ENCODE measurements at places on chromosomes 3 and 15.

DNA sequence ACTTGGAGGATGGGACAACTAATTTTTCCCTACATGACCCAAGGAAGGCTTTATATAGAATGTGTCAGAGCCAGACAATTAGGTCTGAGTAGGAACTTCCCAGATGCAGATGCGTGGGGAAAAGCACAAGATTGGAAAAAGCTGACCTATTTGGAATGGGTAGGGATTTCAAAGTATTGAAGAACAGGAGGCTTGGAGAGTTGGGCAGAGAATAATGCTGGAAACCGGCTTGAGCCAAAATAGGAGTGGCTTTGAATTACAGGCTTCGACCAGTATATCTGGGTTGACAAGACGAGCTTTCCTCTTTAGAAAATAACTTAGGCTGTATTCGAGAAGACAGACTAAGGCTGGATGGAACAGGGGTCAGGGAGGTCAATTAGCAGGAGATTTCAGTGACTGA, 181.1 kb downstream of the GBE1 start:
- DNase-seq, result peak; percentile 12

DNA sequence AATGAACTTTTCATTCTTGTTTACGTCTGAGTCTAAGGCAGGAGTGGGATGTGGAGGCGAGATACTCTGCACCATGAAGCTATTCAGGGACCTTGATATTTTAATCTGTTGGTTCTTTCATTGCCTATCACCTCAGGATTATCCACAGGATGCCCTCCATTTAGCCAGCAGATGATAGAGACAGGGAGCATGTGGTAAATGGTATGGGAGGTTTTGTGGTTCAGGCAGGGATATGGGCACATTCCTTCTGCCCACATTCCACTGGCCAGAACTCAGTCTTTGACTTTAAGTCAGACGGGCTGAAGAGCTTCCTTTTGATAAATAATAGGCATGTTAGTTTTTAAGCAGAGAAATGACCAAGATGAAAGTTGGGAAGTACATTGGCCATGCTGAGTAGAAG, 548.0 kb upstream of the CCDC54 start:
- no peak for DNase-seq

DNA sequence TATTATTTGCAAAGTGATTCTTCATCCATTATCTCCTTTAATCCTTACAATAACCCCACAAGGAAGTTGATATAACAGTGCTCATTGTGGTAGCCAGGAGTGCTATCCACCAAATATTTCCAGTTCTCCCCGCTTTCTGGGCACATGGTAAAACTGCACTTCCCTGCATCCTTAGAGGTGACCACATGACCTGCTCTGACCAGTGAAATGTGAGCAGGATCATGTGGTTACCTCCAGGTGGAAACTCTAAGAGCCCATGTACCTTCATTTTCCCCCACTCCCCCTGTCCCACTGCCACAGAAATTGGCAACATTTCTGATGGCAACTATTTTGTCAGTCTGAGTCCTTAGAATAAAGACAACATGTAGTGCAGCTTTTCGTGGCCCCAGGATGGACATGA, 89.7 kb downstream of the MRPL46 start:
- no peak for DNase-seq

GRCh38 chr15:75153087-75153486, 48.6 kb upstream of the C15orf39 start:
- DNase-seq, result peak; percentile 37

DNA sequence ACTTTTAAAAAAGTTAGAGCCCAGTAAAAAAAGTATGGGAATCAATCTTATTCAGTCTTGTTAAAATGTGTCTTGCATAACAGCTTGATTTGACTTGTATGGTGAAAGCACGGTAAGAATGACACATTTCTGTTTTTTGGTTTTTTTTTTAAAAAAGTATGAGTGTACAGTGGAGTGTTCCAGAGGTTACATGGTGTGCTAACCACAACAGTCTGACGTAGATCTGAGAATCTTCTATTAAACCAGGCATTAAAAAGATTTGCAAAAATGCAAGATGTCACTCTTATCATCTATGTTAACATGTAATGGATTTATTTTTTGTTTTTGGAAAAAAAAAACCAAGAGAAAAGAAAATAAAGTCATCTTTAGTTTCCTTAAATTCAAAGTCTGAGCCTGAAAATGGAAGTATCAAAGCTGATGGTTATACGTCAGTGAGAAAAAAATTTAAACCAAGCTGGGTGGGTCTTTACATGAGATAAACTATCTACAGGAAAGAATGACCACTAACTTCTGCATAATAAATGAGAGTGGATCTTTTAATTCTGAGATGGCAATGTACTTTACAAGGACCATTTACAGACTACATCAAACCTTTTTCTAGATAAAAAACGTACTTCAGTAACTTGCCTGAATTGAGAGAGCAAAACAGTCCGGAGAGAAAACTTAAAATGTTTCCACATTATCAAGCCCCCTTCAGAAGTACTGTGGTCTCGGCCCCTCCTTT, 1.6 kb downstream of the GABPB1 start:
- peak; percentile 63 for DNase-seq

DNA sequence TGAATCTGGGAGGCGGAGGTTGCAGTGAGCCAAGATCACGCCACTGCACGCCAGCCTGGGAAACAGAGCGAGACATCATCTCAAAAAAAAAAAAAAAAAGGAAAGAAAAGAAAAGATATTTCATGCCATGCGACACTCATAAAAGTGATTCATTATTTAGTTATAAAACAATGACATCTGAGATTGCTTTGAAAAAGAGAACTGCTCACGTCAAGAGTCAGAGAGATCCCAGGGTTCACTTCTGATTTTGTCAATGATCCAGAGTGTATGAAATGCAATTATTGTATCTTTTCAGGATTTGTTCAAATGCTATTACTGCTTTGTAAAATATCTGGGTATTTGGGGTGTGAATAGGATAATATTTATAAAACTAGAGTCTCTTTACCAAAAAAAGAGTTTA, 6.0 kb upstream of the SAMD7 start:
- DNase-seq, result no peak

GRCh38 chr3:179653096-179653797, 407 bp downstream of the USP13 start:
- DNase-seq, result peak; percentile 82

- DNase-seq, result no peak
These were observed 135.2 kb downstream of the MECOM start for GRCh38 chr3:169528289-169528688.

DNA sequence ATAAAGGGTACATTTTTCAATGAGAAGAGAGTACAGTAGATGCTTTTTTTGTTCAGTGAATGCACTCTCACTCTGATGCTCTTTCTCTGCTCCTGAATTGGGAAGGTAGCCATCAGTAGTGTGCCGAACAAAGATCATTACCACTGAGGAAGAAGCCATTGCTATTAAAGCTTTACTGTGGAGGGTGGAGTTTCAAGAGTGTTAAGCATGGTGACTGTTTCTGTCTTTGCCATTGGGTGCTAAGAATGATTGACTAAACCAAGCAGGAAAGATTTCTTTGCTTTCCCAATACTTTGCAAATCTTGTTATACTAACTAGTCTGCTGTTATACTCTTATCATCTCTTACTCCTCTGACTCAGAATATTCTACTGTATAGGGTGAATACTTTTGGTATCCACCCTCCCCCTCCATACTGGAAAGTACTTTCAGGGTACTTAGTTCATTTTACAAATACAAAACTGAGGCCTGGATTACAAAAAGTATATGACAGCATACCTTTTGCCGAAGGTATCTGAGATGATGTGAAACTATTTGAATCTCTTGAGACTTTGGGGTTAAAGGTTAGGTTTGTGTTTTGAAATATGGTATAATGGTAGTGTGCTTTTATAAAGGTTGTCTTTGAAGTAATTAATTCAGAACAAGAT, 1.7 kb downstream of the RAB11A start:
- peak; percentile 73 for DNase-seq
